GM12878 (cell line): ENCODE measurements at places on chromosomes 6 and 20. TPM values are rescaled to one million over a fixed set of nuclear protein-coding genes. Genes with fewer than 3 reads are reported as not detected.

DNA sequence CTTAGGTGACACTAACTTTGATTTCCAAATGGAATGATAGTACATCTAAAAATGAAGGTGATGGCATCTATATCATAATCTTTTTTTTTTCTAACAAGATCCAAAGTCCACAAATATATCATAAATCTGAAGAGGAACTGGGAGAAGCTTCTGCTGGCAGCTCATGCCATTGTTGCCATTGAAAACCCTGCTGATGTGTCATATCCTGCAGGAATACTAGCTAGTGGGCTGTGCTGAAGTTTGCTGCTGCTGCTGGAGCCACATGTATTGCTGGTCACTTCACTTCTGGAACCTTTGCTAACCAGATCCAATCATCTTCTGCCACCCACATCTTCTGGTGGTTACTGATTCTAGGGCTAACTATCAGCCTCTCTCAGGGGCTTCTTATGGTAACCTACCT lies 27.4 kb upstream of the KHDC1 start:
- DNase-seq = no peak
- H3K4me3 ChIP-seq = no peak overlapping the region
- H3K36me3 ChIP-seq = no peaks in the 10 kb centered on the region
- H3K27me3 ChIP-seq = no peaks in the 10 kb centered on the region
- no peak overlapping the region for H3K27ac ChIP-seq
- H3K4me1 ChIP-seq = no peaks in the 10 kb centered on the region

DNA sequence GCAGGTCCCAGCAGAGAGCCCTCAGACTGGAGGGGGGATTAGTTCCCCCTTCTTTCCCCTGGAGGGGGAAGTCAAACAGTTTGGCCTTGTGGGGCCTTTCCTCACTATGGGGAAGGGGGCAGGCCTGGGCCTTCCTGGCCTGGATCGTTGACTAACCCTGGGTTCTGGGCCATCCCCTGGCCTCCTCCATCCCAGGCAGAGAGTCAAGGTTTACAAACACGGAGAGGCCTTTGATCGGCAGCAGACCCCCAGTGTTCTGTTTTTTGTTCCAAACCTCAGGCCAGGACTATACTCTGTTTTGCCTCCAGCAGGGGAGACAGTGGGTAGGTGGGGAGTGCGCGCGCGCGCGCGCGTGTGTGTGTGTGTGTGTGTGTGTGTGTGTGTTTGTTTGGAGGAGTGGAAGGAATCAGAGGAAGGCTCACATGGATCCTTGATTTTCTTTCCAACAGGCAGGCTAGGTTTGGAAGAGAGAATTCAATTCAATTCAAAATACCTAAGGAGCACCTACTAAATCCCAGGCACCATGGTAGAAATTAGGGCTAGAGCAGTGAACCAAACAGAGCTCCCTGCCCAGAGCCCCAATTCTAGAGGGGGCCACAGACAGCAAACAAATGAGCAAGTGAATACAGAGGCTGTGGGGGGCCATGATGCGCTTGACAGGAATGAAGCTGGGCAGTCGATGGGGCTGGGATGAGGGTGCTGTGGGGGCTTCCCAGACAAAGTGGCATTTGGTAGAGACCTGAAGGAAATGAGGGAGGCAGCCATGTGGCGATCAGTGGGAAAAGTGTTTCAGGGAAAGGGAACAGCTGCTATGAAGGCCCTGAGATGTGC lies 14.8 kb downstream of the TP53RK start:
- no peak overlapping the region for H3K4me3 ChIP-seq
- no peaks in the 10 kb centered on the region for H3K4me1 ChIP-seq
- H3K36me3 ChIP-seq = no peaks in the 10 kb centered on the region

DNA sequence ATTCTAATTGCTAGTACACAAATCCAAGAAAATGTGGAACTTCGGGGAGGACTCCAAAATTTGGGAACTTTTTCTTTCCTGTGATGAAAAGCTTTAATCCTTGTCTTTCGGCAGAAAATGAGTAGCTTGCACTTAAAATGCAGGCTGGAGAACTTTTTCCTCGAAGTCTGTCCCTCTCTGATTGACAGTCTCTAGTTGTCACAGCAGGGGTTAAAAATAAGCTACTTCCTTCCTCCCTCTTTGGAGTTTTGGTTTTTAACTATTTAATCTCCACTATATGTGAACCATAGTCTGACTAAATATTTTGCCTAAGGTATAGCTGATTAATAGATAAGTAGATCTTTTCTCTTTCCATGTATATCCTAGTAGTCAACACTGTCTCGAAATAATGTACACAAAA lies 66.8 kb upstream of the MBOAT1 start:
- no peaks in the 10 kb centered on the region for H3K27me3 ChIP-seq
- H3K4me3 ChIP-seq = no peak overlapping the region
- H3K4me1 ChIP-seq = no peaks in the 10 kb centered on the region

Gene DUSP15
- polyA plus RNA-seq = 0.33 TPM in 1 of 2 replicates, not detected in the other

- no peak overlapping the region for H3K27ac ChIP-seq
- no peak overlapping the region for H3K4me3 ChIP-seq
- H3K36me3 ChIP-seq = no peaks in the 10 kb centered on the region
- DNase-seq = no peak
- no peaks in the 10 kb centered on the region for H3K27me3 ChIP-seq
These were observed 120.5 kb downstream of the HIVEP2 start for GRCh38 chr6:142824426-142824825.

DNA sequence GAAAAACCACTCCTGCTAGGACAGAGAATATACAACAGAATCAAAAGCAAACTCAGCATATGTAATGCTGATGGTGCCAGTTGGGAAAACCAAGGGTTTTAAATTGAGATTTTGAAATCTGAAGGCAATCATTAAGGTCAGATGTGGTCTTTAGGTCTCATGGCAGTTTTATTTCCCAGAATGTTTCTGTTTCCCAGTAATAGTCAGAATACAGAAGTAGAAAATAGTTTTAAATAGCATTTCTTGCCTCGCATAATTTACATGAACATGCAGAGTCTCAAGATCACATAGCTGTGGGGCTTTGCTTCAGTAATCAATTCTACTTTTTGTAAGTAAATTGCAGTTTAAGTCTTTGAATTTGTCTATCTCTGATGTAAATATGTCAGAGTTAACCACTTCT lies 58.1 kb downstream of the RNF144B start:
- no peaks in the 10 kb centered on the region for H3K4me1 ChIP-seq
- no peak for DNase-seq
- no peaks in the 10 kb centered on the region for H3K36me3 ChIP-seq

DNA sequence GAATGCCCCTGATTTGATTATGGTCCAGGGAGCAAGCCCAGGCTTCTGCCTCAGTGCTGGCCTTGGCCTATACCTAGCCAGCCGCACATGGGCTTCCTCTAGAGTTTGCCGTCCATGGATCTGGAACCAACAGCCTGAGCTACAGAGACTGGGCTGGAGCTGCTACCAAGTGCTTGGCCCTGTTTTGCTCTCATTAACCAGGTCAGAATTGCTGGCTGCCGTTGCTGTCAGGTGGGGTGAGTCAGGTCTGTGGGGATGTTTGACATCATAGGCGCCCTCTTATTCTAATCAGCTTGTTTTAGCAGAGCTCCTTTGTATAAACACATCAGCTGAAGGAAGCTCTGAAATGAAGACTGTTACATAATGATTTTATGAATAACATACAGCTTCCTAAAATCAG lies 83.1 kb upstream of the PHACTR2 start:
- no peaks in the 10 kb centered on the region for H3K27me3 ChIP-seq
- DNase-seq = no peak
- no peaks in the 10 kb centered on the region for H3K36me3 ChIP-seq
- no peaks in the 10 kb centered on the region for H3K4me1 ChIP-seq
- H3K27ac ChIP-seq = no peak overlapping the region
